ENCODE measurements at places on chromosomes 6 and 20.
A peak's percentile ranks its signal among the peaks of the same experiment; 100 is the strongest.

- no peak for DNase-seq
These were observed 33.3 kb downstream of the PPP1R14C start for GRCh38 chr6:150176152-150176551.

DNA sequence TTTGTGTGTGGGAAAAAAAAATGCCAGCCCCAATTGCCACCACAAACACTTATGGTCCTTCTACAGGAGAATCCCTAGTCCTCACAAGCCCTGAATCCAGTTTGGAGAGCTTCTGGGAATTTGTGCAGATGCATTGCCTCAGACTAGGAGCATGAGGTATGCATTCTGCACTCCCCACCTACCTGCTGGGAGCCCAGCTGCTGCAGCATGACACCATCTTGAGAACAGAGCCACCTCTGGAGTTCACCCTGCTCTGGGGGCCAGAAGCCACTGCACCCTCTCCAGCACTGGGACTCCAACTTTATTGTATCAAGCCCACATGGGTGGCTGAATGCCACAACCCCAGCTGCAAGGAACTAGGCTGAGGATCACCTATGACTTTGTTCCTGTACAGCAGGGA, 568.5 kb upstream of the ID4 start:
- DNase-seq: no peak

- DNase-seq: no peak
These were observed 411.7 kb upstream of the SOX4 start for GRCh38 chr6:21181866-21182265.

DNA sequence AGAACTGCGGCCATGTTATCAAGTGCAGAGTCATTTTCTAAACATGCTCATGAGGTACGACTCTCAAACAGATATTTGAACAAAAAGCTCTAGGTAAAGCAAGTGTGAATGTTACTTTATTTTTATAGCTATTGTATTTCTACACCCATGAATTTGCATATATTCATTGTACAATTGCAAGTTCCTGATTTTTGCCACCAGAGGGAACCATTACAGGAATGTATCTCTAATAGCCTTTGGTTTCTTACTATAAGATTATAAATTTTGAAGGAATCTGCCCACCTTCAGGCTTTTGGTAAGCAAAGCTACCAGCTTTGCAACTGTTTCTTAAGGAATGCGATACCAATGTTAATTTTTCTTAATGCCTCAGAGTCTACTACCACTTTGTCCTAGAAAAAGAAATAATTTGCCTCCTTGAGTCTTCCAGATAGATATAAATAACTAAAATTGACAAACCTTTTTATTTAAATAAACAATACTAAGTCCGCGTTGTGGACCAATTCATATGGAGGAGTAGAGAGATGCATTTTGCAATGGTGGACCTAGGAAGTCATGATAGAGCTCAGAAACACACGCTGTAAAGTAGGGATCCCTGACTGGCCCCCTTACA, 125.4 kb upstream of the SAMD5 start:
- DNase-seq: no peak

DNA sequence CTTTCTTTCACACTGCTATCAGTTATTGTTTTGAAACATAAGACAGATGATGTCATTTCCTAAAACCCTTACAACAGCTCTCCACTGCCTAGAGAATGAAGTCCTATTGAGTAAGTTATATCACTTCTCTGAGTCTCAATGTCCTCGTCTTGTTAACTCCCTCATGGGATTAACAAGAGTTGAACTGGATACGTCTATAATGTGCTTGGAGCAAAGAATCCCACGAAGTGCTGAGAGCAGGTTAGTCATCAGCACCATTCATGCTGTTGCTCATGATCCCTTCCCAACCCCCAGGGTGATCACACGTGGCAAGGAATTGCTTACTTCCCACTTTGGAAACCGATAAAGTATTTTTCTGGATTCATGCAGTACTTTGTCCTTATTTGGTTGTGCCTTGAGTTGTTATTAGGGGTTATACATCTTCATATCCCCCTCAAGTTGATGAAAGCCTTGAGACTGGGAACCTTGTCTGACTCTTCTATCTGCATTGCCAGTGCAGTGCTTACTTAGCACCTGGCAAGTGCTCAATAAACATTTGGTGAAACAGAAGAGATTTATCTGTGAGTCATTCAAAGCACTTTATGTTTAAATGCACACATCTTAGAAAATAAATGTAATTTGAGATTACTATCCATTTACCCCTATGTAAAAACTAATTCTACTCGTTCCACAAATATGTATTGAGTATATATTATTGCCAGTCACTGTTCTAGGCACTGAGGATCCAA, 487.5 kb downstream of the EPM2A start:
- no peak for DNase-seq

DNA sequence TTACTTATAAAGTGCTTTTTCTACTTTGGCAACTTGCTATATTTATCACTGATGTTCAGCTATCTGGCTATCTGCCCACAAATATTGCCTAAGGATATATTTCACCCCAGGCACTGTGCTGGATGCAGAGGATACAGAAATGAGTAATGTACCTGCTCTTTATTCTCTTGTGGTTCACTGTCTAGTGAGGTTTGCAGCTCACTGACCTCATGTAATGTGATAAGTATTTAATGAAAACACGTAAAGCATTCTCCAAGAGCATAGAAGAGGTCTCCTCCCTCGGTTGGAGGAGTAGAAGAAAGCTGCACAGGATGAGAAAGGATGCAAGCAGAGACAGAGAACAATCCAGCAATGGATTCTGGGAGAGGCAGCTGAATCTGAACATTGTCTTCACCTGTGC, 610.7 kb downstream of the CBLN4 start:
- no peak for DNase-seq

GRCh38 chr20:43691928-43692524, 25.1 kb downstream of the MYBL2 start:
- peak; percentile 89 for DNase-seq

DNA sequence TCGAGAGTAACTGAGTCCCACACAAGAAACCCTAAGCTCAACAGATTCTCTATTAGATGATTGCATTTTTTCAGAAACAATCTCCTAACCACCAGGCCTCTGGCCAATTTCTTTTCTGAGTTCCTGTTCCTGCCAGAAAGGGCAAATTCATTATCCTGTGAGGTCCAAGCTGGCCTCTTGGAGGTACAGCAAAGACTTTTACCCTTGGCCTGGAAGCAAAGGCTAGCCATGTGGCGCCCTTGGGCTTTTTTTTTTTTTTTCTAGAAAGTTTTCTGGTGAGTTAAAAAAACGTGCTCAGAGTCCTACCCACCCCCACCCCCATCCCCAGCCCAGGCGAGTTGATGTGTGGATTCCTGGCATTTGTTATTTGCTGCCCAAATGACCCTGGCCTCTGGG, 59.0 kb upstream of the EEF1A1 start:
- no peak for DNase-seq

GRCh38 chr6:90411292-90411781, 114.7 kb upstream of the BACH2 start:
- DNase-seq: peak; percentile 64

GRCh38 chr20:18001131-18001921, 32.5 kb downstream of the MGME1 start:
- peak; percentile 70 for DNase-seq

GRCh38 chr6:27145731-27146455, 101.6 kb upstream of the PRSS16 start:
- peak; percentile 83 for DNase-seq

- DNase-seq: no peak
These were observed 180.2 kb downstream of the PACRG start for GRCh38 chr6:162907876-162908481.

DNA sequence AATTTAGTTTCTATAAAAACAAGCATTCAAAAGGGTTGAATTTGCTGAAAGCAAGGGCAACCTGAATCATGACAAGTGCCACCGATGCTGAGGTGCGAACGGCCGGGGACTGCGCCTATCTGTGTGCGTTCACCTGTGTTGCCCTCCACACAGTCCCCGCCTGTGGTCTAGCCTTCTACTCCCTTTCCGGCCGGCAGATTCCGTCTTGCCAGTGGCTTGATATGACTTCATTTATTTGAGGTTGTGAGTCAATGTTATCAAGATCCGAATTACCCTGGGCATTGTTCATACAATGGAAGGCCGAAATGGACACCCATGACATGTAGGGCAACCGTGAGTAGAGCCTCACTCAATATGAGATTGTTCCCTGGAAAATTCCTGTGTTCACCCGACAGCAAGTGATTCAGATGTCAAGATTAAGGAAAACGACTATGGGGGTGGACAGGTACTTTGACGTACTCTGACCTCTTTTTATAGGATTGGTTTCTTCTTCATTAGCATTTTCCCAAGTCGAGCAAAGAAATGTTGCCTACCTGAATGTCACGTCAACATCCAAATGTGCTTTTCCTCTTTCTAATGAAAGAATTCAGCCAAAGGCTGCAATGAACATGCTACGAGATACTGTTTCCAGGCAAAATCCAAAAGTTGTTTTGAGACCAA, 41.1 kb upstream of the NEDD9 start:
- DNase-seq: no peak

GRCh38 chr6:26183581-26184366, 96.5 kb downstream of the HFE start:
- DNase-seq: peak; percentile 91

GRCh38 chr6:117463762-117464665, 18.5 kb upstream of the DCBLD1 start:
- DNase-seq: no peak

DNA sequence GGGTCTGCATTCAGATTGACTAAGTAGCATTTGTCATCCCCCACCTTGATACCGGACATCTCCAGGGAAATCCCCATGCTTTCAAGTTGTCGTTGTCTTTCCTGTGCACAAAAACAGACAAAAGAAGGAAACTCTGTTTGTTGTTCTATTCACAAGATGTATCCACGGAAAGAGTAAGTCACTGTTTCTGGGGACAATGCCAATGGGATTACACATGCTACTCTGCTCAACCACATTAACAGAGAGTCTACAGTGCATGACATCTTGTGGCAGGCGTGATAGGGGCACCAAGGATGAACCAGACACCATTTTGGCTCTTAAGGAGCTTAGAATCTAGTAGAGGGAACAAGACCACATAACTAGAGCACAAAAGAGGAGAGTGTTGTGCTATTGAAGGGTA, 124.4 kb upstream of the NUP153 start:
- DNase-seq: peak; percentile 18

All from endodermal cell (in vitro differentiated cells).